ENCODE measurements at places on chromosomes 12 and 14.

DNA sequence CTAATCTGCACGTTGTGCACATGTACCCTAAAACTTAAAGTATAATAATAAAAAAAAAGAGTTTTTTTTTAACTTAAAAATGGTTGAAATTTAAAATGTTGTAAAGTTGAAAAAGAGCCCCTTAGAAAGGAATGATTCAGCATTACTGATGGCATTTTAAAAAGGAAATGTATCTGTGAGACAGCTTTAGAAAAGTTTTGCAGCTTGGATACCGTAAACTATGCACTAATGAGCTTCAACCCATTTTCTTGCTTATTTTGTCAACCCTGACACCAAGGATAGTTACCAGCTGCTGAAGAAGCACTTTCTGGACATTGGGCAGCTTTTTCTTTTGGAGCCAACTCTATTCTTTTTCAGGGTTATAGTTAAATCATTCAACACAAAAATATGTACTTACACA is 4.3 kb downstream of the BICD1 start:
- no peak for DNase-seq

DNA sequence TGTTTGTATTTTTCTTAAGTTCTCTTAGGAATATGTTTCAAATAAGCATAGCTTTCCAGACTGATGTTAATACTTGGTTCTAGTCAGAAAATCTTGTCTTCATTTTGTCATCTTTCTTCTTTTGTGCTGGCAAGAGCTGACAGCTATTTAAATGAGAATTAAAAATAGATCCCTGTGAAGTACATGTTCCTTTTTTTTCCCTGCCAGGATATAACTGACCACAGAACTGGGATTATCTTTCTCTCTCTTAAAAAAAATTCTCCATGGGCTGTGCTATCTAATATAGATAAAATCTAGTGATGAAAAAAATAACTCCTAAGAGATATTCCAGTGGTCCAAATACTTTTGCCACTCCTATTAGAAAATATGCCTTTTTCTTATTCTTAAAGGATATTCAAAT is 163.4 kb downstream of the AKAP6 start:
- no peak for DNase-seq

- DNase-seq: no peak
Observed at GRCh38 chr14:99568567-99569560, 35.1 kb downstream of the CCDC85C start.

GRCh38 chr12:57315681-57316080 is 64.7 kb upstream of the STAC3 start:
- DNase-seq: no peak

GRCh38 chr14:23115039-23115731 is 3.9 kb downstream of the CEBPE start:
- DNase-seq: no peak

- DNase-seq: peak; percentile 90
Observed at GRCh38 chr14:58199726-58200479, at the start of gene ACTR10. ACTR10 (plus strand) TSS chr14:58200149; CDS start chr14:58200218, 69 bp downstream.

- no peak for DNase-seq
Observed at GRCh38 chr14:101463566-101464171, 97.6 kb upstream of the DIO3 start.

DNA sequence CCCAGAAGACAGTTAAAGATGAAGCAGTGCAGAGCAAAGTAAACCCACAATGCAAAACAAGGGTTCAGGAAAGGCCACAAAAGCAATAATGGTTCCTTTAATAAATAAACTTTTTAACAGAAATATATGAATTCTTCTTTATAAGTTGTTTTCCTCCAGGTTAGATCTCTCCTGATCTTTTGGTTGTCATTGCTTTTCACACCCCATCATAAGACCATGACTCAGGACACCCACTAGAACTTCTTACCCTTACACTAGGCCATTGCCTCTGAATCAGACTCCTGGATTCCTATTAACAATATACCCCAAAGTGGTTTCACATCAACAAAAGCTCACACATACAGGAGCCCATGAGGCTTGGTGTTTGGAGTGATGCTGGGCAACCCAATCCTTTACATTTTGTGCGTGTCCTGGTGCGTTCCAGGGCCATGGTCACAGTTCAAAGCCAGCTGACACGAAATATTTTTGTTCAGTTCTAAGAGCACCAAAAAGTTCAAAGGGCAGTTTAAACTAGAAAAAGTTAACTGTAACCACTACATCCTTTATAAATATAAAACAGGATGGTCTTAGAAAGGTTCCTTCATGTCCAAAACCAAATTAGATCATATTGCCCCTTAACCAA is 187.0 kb downstream of the EPS8 start:
- DNase-seq: no peak

GRCh38 chr12:126404293-126404881 is 1339.2 kb downstream of the AACS start:
- DNase-seq: no peak

DNA sequence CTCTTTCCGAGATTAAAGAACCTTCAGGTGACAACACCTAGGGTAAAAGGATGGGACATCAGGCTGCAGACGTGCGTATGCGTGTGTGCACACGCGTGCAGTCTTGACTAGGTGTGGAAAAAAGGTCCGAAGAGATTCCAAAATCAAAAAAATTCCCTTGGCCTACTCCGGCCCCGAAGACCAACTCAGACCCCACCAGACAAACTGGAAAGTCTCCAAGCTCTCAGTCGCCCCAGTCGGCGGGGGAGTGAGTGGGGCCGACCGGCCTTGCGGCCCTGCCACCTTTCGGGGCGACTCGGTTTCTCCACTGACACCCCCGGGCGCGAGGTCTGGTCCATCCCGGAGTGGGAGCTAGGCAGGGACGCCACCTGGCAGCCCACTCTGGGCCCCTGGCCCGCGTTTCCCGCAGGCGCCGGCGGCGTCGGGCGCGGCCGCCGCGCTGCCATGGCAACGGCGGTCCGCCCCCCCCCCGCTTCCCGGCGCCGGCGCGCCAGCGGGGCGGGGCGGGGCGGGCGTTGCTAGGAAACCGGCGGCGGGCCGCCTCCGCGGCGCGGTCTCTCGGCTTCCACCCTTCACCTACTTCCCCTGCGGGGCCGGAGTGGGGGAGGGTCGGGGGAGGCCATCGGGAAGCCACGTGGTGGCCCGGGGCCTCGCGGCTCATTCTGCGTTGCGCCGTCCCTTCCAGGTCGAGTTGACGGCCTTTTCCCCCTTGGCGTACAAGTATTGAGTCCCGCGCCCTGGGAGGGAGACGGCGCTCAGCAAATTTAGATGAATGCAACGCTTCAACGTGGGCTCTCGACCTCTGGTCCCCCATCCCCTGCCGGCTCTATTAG is 253.1 kb downstream of the EFCAB11 start:
- DNase-seq: peak; percentile 87

- no peak for DNase-seq
Observed at GRCh38 chr12:55726971-55727370, 1.8 kb downstream of the CD63 start.

DNA sequence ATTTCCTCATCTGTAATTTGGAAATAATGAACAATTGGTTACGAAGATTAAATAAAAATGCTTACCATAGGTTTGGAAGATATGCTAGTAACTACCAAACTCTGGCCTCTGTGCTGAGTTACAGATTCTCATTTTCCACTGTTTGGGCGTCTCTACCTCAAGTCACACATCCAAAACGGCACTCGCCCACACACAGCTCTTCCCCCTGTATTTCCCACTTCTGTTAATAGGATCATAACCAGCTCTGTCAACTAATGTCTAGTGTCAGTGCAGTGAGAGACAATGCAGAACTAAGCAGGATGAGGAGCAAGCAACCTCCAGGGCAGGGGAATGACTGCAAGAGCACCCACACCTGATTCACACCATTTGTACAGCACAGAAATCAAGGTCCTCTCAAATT is 10.9 kb upstream of the SYCP3 start:
- DNase-seq: no peak

GRCh38 chr12:106764738-106765137 is 9.7 kb upstream of the RIC8B start:
- no peak for DNase-seq

DNA sequence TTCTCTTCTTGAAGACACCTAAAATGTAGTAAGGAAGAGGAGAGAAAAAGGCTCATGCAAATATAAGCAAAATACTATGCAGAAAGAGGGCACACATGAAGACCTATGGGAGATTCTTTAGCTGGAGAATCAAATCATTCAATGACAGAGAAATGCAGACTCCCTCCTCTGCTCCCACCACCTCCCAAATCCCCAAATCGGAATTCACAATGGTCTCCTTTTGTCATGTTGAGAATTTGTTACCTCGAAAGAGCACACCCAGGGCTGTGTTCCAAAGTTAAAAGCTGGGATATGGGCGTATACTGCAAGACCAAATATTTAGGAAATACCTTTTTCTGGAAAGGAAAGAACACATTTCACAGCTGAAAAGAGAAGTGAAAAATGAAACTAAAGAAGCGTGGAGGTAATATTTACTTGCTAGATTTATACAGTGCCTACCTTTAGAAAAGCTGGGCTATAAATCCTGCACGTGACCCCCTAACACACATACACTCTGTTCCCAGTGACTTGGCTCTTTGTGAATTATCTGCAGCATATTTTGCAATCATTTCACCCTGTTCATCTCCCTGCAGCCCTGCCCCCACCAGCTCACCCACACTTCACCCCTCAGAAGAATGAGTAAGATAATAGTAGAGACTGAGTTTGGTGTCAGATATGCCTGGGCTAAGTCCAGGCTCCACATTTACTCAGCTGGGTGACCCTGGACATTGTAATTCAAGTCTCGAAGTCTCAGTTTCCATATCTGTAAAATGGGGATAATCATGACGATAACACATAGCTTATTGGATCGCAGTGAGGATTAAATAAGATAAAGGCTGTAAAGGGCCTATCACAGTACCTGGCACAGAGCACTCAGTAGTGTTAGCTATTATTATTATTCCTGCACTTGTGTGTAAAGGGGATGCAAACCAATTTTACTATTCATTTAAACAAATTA is 2.9 kb upstream of the CACNA1C start:
- DNase-seq: no peak

DNA sequence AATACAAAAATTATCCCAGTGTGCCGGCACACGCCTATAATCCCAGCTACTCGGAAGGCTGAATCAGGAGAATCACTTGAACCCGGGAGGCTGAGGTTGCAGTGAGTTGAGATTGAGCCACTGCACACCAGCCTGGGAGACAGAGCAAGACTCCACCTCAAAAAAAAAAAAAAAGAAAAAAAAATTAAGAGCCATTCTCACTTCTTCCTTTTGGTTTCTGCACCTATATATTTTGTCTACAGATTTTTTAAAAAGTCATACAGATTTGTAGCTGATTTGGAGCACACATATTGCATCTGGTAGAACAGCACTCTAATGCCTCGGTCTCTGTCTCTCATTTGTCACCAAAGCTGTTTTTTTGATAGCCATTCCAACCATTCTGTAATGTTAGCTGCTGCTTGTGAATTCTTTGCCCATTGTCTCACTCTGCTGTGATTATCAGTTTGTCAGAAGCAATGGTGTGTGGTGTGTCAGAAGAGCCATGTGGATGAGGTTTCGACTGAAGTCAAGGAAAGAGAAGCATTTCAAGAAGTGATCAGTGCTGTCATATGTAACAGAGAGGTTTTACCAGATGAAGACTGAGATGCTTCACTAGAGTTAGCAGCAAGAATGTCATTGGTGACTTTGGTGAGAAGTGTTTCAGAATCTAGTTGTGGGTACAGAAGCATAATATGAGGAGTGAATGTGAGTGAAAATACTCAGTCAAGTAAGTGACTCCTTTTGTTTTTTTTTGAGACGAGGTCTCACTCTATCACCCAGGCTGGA is 8.7 kb upstream of the KTN1 start:
- no peak for DNase-seq

DNA sequence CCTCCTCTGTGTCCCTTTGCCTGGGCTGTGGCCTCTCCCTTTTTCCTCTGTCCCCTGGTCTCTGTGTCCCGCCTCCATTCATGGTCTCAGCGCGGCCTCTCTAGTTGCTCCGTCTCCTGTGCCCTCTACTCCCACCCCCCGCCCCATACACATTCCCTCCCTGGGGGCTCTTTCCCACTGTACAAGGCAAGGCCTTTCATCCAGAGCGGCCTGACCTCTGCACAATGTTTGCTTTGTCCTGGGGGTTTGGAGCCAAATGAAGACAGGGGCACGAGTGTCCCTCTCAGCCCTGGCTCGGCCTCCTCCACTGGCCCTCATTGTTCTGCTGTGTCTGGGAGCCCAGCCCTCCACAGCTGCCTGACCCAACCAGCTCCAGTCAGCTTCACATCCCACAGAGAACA is 678.6 kb downstream of the BCL11B start:
- DNase-seq: no peak

- no peak for DNase-seq
Observed at GRCh38 chr14:47899685-47900084, 224.3 kb upstream of the MDGA2 start.

- no peak for DNase-seq
Observed at GRCh38 chr14:55699131-55700057, 119.4 kb downstream of the KTN1 start.

All from CD4-positive, alpha-beta T cell treated with Interleukin-17A for 4 hours (primary cell).